ENCODE measurements at places on chromosomes 2 and 18.

GRCh38 chr2:10647886-10648605, 41.7 kb downstream of the NOL10 start:
- no peak overlapping the region for H3K27ac ChIP-seq
- DNase-seq, result no peak
- H3K4me3 ChIP-seq, result no peak overlapping the region
- H3K27me3 ChIP-seq, result no peaks in the 10 kb centered on the region
- no peaks in the 10 kb centered on the region for H3K4me1 ChIP-seq
- H3K36me3 ChIP-seq, result peaks cover 87% of the 10 kb centered on the region

DNA sequence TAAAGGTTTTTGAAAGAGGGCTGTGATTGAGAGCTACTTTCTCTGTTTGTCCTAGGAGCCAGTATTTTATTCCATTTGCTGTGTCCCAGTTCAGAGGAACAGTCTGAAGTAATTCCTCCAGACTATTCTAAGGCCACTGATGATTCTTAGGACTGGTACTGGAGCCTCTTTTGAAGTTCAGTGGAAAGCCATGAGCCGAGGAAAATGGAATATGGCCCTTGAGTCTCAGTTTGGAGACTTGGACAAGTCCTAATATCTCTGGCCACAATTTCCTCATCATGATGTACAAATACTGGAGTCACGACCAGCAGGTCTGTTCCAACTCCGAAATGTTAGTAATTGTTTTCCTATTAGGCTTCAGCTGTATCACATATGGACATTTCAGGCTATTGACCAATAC, 7.1 kb upstream of the COLEC12 start:
- H3K4me3 ChIP-seq, result no peak overlapping the region
- H3K27me3 ChIP-seq, result no peaks in the 10 kb centered on the region
- H3K36me3 ChIP-seq, result no peaks in the 10 kb centered on the region
- H3K4me1 ChIP-seq, result no peaks in the 10 kb centered on the region

- no peaks in the 10 kb centered on the region for H3K36me3 ChIP-seq
- H3K27me3 ChIP-seq, result no peaks in the 10 kb centered on the region
- no peak overlapping the region for H3K4me3 ChIP-seq
Measured at GRCh38 chr18:13574355-13574754, 152.0 kb downstream of the FAM210A start.

DNA sequence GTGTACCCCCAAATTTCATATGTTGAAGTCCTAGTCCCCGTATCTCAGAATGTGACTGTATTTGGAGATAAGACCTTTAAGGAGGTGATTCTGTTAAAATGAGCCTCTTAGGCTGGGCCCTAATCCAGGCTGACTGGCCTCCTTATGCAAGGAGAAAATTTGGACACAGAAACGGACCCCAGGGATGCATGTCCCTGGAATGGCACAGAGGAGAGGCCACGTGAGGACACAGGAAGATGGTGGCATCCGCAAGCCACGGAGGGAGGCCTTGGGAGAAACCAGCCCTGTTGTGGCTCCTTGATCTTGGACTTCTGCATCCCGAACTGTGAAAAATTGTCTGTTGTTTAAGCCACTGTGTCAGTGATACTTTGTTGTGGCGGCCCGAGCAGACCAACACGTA, 150.7 kb downstream of the COL4A4 start:
- DNase-seq, result no peak
- no peaks in the 10 kb centered on the region for H3K27me3 ChIP-seq
- no peaks in the 10 kb centered on the region for H3K36me3 ChIP-seq

- H3K4me1 ChIP-seq, result no peaks in the 10 kb centered on the region
- DNase-seq, result no peak
- no peak overlapping the region for H3K27ac ChIP-seq
- H3K27me3 ChIP-seq, result no peaks in the 10 kb centered on the region
- H3K36me3 ChIP-seq, result no peaks in the 10 kb centered on the region
Measured at GRCh38 chr2:239700686-239701345, 300.0 kb upstream of the HDAC4 start.

All from stomach (tissue), 19 donors.